Breast epithelium (tissue), 4 donors: ENCODE measurements at places on chromosomes 16 and 17. TPM values are rescaled to one million over a fixed set of nuclear protein-coding genes. Genes with fewer than 3 reads are reported as not detected.

The ADAD2 gene
- total RNA-seq = not detected

DNA sequence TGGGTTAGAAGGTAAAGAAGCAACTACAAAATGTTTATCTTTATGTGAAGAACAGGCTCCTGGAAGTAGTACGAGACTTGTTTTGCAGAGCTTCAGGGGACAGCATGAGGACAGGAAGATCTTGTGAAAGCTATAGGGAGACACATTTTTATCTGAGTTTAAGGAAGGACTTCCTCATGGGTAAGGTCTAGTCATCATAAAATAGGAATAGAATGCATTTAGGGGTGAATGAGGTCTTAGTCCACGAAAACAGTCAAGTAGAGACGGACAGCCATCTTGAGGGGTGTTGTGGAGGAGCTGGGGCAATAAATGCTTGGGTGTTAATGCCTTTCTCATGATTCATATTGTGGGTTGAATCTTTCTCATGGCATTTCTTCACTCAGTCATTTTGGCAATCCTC is 24.3 kb downstream of the KCNJ16 start:
- DNase-seq = no peak

GRCh38 chr17:50096092-50096491 is 941 bp downstream of the PDK2 start:
- DNase-seq = no peak

The C16orf92 gene
- total RNA-seq = not detected

GRCh38 chr16:85891033-85891775 is 7.8 kb upstream of the IRF8 start:
- no peak for DNase-seq

DNA sequence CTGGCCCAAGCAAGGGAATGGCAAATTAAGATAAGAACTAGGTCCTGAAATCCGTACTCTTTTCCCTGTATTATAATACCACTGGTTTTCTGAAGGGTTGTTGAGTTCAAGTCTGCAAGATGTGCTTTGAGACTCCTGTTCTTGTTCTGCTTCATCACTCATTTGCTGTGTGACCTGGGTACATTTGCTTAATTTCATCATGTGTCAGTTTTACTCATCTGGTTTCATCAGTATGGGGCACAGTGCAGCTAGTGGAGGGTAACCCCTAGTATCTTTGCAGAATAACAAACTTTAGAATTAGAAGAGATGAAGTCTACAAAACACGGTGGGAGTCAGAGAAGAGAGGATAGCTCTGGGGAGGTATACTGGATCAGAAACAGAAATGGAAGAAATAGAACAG is 21.9 kb upstream of the EFCAB13 start:
- DNase-seq = no peak

GRCh38 chr16:66902648-66903543 is 15.8 kb downstream of the CDH16 start:
- no peak for DNase-seq

GRCh38 chr17:72812823-72813222 is 279.7 kb downstream of the SLC39A11 start:
- no peak for DNase-seq

The C17orf78 gene
- not detected for total RNA-seq

GRCh38 chr17:44830359-44831288 is 537 bp upstream of the GJC1 start:
- DNase-seq = no peak

DNA sequence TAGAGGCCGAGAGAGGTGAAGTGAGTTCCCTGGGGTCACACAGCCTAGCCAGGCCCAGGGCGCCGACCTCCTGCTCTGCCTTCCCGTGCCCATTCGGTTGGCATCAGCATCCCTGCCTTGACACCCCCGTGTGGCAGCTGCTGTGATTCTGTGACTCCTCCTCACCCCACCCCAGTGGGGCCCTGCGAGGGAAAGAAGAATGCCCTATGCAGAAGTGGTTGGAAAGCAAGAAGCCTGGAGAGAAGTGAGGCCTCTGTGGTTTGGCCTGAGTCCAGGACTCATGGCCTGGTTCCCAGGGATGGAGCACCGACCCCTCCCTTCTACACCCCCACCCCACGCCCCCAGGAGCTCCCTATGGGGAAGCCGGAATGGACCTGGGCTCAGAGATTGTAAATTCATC is 296.2 kb downstream of the SEC14L1 start:
- DNase-seq = no peak

DNA sequence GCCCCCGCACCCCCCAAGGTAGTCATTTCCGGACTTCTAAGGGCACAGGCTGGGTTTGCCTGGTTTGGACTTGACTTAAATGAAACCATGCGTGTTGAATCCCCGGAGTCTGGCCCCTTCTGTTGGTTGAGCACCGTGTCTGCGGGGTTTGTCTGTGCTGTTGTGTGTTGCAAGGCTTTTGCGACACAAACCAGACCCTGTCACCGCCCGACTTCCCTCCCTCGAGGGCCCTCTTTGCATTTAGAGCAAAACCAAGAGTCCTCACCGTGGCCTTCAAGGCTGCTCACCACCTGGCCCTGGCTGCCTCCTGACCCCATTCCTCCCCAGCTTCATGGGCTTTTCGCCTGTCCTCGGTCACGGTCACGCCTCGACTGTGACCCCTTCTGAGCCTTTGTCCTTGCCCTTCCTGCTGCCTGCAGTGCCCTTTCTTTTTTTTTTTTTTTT is 7.4 kb downstream of the CRISPLD2 start:
- no peak for DNase-seq

DNA sequence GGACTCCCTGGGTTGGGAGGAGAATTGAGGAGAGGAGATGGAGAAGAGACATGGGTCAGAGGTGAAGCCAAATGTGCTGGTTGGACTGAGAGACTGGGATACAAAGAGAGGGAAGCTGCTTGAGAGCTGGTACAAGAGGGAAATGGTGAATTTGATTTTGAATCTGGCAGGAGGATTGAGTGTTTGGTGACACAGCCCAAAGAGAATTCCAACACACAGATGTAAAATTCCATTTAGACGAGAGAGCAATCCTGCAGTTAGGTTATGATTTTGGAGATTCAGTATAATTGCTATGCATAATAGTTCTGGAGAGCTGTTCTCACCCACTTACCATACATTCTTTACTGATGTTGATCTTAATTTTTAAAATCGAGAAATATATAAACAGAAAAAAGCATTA is 57.7 kb downstream of the HSD17B2 start:
- no peak for DNase-seq

DNA sequence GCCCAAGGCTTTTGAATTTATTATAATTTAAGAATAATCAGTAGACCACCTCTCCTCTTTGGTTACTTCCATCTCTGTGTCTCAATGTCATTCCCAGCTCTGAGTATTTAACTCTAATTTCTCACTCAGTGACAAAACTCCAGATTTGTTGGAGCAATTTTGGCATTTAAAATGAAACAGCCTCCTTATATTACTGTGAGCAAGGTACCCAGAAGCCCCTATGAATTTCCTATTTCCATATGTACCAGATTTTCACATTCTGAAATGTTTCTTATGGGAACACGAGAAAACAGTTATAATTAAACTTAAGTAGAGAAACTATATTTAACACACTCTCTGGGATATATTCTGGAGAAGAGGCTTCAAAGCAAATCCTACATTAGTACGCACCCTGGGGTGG is 285.4 kb upstream of the CDH8 start:
- DNase-seq = no peak

DNA sequence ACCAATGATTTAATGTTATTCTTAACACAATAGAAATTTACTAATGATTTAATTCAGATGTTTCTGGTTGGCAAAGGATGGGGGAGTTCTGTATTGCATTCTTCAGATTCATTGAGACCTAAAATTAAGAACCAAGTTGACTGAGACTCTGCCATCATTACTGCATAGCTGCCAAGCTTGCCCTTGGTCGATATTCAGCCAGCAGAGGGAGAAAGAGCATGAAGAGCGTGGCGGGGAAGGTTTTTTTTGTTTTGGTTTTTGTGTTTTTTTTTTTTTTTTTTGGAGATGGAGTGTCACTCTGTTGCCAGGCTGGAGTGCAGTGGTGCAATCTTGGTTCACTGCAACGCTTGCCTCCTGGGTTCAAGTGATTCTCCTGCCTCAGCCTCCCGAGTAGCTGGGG is 659.4 kb upstream of the EEF2KMT start:
- no peak for DNase-seq

GRCh38 chr17:11140501-11140900 is 100.5 kb upstream of the SHISA6 start:
- no peak for DNase-seq

DNA sequence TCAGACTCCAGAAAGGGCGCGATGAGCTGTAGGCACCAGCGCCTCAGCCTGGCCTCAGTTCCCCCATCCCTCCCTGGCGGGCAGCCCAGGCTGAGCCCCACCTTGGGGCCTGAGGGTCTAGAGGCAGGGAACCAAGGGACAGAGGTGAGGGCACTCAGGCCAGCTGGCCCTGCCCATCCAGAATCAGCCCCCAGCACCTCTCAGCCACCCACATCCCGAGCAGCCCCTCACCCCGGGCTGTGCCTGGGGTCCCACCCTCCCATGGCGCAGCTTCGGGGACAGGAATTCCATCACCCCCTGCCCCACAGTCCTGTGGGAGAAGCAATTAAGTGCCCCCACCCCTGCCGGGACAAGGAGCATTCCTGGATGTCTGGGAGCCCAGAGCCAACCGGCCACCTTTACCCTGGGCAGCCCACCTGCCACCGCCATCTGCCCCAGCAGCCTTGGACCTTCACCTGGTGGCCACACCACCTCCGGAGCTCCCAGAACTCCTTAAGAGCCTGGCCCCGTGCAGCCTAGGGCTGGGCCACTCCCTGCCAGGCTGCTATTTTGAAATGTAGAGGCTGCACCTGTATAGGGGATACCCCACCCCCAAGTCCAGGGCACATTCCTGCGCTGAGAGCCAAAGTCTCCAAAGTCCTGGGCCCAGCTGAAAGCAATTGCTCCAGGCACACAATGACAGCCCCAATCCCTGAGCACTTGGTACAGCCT is 33.7 kb upstream of the PVALEF start:
- DNase-seq = no peak

DNA sequence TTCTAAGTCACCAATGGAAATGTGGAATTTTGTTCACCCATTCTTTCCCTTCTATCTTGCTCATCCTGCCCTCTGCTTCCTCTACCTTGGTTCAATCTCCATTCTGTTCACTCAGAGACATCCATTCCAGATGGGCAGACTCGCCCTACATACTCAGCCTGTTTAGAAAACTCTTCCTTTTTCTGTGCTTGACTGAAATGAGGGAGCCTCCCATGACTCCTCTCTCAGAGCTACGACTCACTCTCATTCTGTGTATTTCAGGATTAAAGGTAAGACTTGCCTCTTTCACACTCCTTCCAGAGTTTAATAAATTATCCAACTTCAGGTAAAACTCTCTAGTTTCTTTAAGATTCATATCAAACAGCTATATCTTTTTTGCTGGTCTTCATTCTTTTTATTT is 182.8 kb downstream of the HS3ST3A1 start:
- no peak for DNase-seq

DNA sequence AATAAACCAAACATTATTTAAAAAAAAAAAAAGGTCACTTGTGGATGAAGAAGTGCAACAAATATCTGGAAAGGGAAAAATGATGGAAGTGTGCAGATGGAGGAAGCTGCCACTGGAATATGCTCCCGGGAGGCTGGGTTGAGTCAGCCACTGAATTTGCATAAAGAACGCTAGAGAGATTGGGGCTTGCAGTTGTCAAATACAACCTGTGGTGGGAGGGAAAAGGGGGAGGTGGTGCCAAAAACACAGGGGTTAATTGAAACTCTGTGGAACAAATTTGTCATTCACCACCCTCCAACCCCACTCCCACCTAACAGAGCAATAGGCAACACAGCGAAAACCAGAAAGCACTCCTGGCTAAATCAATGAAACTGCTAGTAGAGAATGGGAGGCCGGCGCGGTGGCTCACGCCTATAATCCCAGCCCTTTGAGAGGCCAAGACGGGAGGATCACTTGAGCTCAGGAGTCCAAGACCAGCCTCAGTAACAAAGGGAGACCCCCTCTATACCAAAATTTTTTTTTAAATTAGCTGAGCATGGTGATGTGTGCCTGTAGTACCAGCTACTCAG is 37.6 kb upstream of the RPL38 start:
- DNase-seq = no peak

The SLC5A11 gene
- total RNA-seq = 0.66 TPM

GRCh38 chr17:47243737-47244598 is 9.7 kb upstream of the ITGB3 start:
- no peak for DNase-seq

The OR1A1 gene
- not detected for total RNA-seq

GRCh38 chr17:72362376-72363088 is 241.7 kb downstream of the SOX9 start:
- no peak for DNase-seq

The C16orf86 gene
- total RNA-seq = 7.2 TPM

DNA sequence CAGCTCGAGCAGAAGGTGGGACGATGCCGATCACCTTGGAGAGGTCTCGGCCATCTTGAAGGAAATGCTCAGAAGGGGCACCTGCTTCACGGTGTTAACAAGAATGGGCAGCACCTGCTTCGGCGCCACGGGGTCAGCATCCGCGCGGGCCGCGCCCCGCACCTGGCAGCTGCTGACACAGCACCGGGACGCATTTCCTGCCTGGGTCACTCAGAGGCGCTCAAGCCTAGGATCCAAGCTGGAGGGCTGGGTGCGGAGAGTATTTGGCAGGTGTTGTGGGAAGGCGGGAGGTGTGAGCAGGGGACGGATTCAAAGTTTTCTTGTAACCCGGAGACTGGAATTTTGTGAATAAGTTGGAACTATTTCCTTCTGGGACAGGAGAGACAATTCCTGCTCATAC is 39.3 kb upstream of the AKTIP start:
- DNase-seq = no peak

- no peak for DNase-seq
Observed at GRCh38 chr16:9465161-9465560, 373.7 kb downstream of the HAPSTR1 start.

GRCh38 chr16:80803339-80804055 is 901 bp downstream of the CDYL2 start:
- DNase-seq = no peak

The PROCA1 gene
- 2.3 TPM for total RNA-seq

DNA sequence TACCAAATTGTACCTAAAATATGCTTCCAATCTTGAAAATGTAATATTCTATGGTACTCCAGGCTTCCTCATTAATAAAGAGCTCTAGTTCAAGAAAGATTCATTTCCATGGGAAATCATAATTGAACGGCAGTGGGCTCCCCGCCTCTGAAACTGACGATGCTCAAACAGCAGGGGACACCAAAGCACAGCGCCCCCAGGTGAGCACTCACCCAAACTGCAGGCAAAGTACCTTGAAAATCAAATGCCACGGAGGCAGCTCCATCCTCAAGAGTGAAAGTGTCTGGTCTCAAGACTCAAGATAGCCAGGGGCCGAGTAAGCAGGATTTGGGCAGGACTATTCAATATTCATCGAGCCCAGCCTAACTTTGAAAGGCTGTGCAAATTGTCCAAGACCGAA is 217.4 kb upstream of the TNRC6C start:
- no peak for DNase-seq

The FOXK2 gene
- total RNA-seq = 48.6 TPM

DNA sequence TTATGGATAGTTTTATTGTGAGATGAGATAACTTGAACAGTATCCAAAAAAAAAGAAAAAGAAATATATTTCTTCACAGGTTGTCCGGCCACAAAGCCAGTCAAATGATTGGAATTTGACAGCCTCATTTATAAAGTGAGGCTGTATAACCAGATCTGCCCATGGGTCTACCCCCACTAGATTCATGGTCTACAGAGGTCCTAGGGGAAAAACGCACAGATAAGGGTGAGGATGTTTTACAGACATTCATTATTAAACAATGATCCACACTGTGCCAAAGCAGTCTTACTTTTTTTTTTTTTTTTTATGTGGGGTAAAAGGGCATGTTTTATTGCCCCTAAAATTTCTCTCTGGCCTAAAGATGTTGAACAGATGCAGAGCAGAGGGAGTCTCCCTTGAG is 1503.0 kb upstream of the CDH8 start:
- no peak for DNase-seq
